ENCODE measurements at places on chromosomes 16 and 17.
A peak's percentile ranks its signal among the peaks of the same experiment; 100 is the strongest.

- no peak for DNase-seq
Measured at GRCh38 chr16:7888411-7888810, 555.8 kb downstream of the RBFOX1 start.

GRCh38 chr17:7739746-7740145 lies 22.2 kb downstream of the DNAH2 start:
- no peak for DNase-seq

- DNase-seq, result no peak
Measured at GRCh38 chr17:12985431-12986293, 32.2 kb downstream of the ELAC2 start.

- DNase-seq, result no peak
Measured at GRCh38 chr16:73545755-73546154, 497.8 kb upstream of the ZFHX3 start.

GRCh38 chr17:44400226-44400847 lies 10.9 kb upstream of the ITGA2B start:
- no peak for DNase-seq

DNA sequence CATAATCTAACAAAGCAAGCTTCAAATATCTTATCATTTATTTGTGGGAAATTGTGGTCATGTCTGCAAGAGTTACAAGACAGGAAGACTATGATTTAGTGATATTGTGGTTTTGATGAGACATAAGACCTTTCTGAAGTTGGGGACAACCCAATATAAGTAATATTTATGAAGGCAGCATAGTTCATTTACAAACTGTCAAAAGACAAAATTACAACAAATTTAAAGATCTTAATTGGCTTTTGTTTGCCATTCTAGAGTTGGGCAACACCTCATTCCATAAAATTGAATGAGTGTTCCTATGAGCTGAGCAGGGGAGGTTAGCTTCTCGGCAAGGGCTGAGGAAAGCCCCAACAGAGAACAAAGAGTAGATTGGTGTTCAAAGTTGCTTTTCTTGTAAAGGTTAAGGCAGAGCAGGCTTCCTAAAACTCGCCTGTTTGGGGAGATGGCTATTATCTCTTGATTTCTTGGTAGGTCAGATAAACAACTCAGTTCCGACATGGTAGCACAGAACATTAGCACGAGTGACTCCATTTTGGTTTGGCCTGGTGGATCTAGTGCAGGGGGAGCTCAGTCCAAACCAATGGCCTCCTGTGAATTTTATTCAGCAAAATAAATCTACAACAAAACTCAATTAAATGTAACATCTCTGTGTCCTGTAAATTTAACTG lies 10.9 kb upstream of the MMD start:
- no peak for DNase-seq

DNA sequence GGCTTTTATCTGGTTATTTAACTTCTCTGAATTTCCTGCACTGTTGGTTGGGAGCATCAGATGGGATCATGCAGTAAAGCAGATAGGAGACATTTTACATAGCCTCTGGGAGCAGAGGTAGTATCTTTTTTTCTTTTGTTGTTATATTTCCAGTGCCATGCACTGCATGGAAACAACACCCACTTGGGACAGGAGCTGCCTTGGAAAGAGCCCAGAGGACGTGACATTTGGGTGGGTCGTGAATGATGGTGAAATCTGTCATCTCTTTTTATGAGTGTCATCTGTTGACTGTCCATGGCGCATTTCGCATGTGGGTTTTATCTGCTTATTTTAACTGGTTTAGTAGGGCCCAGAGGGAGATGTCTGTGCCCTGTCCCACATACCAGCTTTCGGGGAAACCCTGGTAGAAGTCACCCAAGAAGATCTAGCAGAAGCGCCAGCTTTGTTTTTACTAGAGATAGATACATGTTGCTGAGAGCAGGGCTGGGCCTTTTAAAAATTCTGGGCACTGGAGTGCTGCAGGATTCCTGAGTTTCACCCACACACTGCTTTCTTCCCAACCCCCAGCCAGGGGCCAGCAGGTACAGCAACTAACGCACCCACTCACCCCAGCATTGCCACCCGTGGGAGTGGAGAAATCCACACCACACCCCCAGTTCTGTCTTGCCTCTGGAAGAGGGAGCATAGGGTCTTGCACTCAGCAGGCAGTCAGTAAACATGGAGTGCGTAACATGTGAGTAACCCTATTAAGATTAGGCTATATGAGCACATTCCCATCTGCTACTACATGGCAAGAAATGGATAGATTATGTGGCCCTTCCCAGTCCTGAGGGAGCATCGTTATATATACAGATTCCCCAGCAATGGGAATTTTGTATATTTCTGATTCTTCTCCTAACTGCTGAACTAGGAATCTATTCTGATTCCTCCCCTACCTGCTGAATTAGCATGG lies 8.4 kb upstream of the TERF2 start:
- DNase-seq, result no peak

- no peak for DNase-seq
Measured at GRCh38 chr17:40548982-40549685, 16.1 kb downstream of the CCR7 start.

GRCh38 chr16:17222871-17223401 lies 247.8 kb downstream of the XYLT1 start:
- DNase-seq, result no peak

DNA sequence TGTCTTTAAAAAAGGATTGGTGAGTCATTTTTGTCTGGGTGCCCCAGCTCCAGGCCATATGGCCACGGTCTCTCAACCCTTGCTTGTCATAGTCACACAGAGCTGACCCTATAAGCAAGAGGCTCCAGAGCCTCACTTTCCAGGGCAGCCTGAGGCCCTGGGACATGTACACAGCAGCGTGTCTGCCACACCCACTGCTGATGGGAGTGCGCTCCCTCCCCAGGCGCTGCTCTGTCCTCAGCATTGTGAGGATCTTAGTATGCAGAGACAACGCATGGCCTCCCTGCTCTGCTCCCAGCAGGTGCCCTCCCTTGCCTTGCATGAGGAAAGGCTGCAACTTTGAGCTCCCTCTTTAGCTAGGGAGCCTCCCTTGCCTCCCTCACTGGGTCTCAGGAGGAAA lies 80.8 kb upstream of the CRHR1 start:
- no peak for DNase-seq

DNA sequence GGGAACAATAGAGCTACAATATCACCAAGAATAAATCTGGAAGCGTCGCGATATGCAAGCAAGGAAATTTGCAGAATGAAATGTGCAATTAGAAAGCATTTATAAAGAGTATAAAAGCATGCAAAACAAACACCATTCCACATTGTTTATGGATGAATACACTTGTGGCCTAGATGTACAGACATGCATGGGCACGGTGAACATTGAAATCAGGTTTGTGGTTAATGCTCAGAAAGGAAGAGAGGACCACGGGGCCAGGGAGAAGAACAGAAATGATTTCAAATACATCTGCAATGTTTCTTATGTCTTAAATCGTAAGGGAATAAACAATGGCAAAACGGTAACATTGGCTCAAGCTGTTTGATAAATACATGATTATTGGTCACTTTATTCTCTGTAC lies 235.9 kb downstream of the FOXL1 start:
- no peak for DNase-seq

- DNase-seq, result no peak
Measured at GRCh38 chr17:40912486-40913210, 24.8 kb downstream of the KRT23 start.

DNA sequence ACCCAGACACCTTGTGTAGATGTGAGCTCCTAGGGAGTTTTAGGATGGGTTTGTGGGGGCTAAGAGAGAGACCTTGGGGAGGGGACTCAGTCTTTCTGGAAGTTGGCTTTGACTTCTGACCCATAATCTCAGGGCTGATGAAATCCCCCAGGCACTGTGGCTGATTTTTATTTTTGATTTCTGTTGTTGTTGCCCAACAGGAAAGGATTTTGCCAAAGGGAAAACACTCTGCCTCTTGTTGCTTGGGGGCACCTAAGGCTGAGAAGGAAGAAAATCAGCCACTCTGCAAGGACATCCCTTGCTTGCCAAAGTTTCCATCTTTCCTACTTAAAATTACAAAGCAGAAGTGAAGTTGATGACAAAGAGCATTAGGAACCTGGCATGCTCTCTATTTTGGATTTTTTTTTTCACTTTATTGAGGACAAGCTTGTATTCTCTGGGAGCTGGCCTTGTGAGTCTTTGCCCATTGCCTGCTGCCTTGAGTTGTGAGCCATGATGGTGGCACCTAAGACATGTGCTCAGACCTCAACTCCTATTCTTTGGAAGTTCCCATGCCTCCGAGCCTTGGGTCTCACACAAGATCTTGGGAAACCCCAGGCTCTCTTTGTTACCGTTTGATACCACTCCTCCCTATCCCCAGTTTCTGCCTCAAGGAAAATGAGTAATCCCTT lies 3.2 kb upstream of the C1QTNF1 start:
- DNase-seq, result no peak

- no peak for DNase-seq
Measured at GRCh38 chr17:7580604-7581575, 1.5 kb downstream of the CD68 start.

DNA sequence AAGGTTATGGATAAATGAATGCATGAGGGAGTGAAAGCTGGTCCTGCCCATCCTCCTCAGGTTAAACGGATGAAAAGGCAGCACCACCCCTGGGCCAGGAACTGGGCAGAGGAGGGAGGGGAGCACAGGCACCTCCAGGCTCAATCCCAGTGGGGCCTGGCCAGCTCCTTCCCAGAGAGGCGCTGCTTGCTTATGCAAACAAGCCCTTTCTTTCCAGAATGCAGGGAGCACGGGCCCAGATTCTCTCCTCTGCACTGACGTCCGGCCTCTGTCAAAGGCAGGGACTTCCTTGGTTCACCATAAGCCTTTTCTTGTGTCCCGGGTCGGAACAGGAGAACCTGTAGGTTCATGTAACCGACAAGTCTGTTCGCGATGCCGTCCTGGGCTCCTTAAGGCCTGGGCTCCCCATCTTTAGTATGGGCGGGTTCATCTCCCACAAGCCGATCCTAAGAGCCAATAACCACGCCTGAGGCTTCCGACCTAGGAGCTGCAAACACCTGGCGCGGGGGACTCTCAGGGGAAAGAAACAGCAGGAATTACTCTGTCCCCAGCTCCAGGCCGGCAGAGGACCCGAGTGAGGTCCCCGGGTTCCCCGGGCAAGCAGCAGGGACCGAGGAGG lies 16.3 kb downstream of the ENPP7 start:
- DNase-seq, result no peak

GRCh38 chr17:44424828-44425461 lies 35.5 kb upstream of the ITGA2B start:
- no peak for DNase-seq

- no peak for DNase-seq
Measured at GRCh38 chr17:34556931-34557330, 22.5 kb upstream of the TMEM132E start.

- DNase-seq, result no peak
Measured at GRCh38 chr17:48453447-48453846, 23.4 kb upstream of the SKAP1 start.

- DNase-seq, result peak; percentile 69
Measured at GRCh38 chr17:48908047-48908843, at the start of gene UBE2Z. UBE2Z (plus strand) TSS chr17:48908407; CDS start chr17:48908504, 97 bp downstream.

- DNase-seq, result no peak
Measured at GRCh38 chr17:74953134-74953687, 17.5 kb downstream of the OTOP3 start.

DNA sequence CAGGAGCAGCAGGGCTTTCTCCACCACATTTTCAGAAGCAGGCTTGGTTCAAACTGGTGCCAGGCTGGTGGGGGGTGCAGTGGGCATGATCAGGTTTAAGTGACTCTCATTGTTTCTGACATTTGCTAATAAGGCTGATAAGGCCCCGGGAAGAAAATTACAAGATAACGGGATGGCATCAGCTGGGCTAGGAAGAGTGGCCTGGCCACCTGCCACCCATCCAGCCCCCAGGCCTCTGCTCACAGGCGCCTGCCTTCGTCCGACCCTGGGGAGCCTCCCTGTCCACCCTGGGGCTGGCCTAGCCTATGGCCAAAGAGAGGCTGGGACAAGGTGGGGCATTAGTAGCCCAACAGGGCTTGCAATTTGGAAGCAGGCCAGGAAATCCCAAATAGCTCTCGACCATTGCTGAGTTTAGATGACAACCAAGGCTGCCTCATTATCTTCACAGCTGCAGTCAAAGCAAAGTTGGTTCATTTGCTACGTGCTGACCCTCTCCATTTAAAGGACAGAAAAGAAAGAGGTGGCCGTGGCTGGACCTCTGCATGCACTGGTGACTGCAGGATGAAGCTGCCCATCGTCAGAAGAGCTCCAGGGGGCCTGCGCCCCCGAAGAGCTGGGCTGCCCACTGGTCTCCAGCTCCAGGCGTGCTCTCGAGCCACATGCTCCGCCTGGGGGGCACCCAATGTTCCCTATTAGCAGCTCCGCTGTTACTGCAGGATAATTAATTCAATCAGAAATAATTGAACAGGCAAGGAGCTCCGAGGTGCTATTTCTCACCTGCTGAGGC lies 44.9 kb downstream of the PEMT start:
- no peak for DNase-seq

DNA sequence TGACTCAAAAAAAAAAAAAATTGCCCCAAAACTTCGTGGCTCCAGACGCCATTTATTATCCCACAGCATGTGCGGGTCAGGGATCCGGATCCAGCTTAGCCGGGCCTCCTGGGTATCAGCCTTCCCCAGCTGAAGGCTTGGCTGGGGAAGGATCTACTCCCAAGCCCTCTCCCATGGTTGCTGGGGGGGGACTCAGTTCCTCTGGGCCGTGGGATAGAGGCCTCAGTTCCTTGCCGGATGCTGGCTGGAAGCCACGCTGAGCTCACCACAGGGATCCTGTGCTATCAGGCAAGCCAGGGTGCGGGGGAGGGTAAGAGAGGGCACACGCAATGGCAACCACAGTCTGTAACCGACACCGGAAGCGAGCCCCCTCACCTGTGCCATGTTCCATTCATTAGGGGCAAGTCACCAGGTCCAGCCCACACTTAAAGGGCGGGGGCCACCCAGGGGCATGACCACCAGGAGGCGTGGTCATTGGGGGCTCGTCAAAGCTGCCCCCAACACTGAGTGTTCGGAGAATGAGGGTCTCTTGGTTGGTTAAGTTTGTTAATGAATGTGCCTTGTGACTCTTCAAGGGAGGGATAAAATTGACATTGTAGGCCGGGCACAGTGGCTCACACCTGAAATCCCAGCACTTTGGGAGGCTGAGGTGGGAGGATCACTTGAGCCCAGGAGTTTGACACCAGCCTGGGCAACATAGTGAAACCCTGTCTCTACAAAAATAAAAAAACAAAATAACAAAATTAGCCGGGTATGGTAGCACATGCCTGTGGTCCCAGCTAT lies 210.0 kb upstream of the GSE1 start:
- DNase-seq, result no peak

- no peak for DNase-seq
Measured at GRCh38 chr16:49016461-49016860, 265.2 kb downstream of the CBLN1 start.

Measured in NCI-H1048 (cell line).